ENCODE measurements at places on chromosomes 3 and 15. TPM values are rescaled to one million over a fixed set of nuclear protein-coding genes. Genes with fewer than 3 reads are reported as not detected.

GRCh38 chr3:16478516-16478915 lies 35.0 kb downstream of the RFTN1 start:
- DNase-seq, result no peak

DNA sequence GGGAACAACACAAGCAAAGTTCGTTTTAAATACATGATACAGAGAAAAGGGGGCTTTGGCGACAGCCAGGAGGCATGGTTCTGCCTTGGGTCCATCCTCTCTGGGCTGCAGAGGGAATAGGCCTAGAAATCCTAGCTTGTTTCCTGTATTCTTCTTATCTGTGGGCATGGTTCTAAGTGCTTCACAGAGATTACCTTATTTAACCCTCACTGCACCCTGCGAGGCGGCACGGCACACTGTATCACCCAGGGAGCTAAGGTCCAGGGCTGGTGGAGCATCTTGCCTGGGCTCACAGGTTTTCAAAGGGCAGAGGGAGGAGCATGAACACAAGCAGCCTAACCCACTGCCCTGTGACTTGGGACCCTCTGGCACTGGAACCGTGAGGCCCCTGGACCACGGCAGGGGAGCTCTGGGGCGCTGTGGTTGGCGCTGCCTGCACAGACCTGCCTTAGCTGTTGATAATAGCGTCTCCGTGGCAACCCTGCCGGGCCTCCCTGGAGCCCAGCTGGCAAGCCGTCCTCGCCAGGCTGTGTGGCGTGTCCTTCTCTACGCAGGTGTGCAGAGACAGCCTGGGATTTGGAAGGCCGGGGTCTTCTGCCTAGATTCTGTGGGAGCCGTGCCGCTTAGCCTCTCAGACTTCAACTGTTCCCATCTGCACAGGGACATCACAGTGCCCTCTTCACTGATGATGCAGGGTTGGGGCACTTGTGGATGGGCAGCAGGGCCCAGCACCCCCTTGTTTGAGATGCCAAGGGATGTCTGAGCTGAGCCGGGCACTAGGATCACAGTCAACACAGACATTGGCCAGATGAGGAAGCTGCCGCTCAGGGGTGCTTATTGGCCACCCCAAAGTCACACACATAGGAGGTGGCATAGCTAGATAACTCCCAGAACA lies 154.6 kb upstream of the TLE3 start:
- no peak for DNase-seq

TM4SF1 gene
- 104 TPM for total RNA-seq

NOP10 gene
- 25.7 TPM for total RNA-seq

Data from body of pancreas (tissue), 4 donors.